ENCODE measurements at places on chromosomes 2 and 18. TPM values are rescaled to one million over a fixed set of nuclear protein-coding genes. Genes with fewer than 3 reads are reported as not detected.

Gene UPP2
- total RNA-seq: not detected

Gene RFX8
- not detected for total RNA-seq

Gene TEKT4
- total RNA-seq: not detected

Gene HAAO
- total RNA-seq: 6.6 TPM

Gene RAX
- 0.18 TPM for total RNA-seq

Gene CSRNP3
- total RNA-seq: 2.1 TPM

DNA sequence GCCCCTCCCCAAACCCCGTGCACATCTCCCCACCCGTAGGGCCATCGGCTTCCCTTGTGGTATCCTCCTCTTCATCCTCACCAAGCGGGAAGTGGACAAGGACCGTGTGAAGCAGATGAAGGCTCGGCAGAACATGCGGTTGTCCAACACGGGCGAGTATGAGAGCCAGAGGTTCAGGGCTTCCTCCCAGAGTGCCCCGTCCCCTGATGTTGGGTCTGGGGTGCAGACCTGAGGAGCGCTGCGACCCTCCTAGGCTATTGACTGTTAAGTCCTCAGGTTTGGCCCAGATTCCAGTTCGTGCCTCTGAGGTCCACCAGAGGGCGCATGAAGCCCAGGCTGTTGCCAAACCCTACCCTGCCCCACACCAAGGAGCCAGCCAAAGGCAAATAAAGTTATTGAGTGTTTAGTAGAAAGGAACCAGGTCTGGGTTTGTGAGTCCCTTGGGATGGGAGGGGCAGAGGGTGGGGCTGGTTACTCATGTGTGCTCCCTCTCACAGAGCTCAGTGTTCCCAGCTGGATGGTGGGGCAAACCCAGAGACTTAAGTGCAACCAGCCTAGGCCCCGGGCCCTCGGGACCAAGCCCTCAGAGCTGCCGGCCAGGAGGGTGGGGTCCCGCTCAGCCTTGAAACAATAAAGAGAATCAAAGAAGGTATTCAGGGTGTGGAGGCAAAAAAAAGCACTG lies 2.4 kb downstream of the PNKD start:
- DNase-seq: peak; percentile 96

DNA sequence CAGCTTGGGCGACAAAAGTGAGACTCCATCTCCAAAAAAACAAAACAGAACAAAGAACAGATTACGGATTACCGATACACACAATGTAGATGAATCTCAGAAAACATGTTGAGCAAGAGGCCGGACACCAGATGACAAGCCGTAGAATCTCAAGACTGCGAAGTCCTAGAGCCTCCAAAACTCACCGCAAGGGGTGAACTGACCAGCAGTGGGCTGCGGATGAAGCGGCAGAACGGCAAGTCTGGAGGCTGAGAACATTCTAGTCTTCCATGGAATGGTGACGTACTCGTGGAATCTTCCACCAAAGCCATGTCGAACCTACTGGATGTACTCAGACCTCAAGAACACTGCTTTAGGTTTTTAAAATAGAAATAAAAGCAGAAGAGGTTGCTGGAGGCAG lies 198.8 kb downstream of the NDUFA10 start:
- no peak for DNase-seq

DNA sequence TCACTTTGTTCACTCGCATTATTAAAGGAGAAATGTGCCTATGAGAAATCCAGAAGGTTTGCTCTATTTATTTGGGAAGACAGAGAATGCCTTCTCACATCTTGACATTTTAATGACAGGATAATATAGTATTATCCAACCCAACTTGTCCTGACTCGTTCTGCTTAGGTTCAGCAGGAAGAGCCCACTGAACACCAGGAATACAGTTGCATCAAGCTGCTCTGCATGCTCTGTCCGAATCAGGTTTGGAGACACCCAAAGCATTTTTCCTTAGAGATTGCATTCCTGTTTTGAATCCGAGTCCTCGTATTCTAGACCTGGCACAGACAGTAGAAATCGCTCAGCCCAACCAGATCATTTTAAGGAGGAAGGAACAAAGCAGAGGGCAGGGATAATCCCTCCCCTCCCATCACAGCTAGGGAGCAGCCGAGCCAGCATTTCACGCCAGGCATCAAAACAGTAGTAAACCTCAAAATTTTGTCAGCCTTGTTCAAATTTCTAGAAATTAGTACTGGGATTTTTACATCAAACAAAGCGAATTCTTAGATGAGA lies 837.4 kb upstream of the ID2 start:
- DNase-seq: no peak

DNA sequence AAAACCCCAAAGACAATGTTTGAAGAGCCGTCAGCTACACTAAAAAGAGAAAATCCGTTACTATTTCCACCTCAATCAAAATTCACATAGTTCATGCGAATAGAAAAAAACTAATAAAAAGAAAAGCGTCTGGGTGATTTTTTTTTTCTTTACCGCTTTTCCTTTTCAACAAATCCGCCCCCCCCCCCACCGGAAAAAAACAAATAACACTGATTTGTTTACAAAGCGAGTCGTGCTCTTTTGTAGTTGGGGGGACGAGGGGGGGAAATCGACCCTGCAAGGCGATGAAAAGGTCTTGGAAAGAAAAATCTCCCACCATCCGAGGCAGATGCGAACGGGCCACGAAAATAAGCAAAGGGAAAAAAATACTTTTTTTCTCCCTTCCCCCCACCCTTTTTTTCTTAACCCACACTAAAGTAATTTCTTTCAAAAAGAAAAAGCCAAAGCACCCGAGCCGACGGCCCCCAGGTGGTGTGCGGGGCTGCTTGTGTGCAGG lies 638 bp downstream of the ZNF521 start:
- no peak for DNase-seq

DNA sequence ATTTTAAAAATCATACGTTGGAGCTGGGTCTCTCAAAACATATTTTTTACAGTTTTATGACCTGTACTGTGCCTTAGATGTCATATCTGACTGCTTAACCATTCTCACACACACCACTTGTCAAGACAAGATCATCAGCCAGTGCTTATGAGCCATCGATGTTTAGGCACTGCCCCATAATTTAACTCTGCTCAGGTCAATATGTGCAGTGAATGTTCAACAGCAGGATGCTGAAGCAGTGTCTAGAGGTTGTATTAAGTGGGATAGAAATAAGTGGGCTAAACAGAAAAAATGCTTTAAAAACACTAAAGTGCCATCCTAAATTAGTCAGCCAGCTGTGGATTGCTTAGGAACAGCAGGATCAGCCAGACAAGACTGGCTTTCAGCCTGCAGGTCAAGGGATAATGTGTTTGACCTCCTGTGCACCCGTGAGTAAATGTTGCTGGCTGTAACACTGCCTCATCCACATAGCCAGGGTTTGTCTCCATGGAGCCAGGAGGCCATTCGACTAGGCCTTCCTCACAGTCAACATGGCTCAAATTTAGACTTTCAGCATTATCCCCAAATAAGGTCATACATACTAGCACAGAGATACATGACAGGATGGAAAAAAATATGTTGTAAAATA lies 139.0 kb upstream of the NXPH2 start:
- DNase-seq: no peak

DNA sequence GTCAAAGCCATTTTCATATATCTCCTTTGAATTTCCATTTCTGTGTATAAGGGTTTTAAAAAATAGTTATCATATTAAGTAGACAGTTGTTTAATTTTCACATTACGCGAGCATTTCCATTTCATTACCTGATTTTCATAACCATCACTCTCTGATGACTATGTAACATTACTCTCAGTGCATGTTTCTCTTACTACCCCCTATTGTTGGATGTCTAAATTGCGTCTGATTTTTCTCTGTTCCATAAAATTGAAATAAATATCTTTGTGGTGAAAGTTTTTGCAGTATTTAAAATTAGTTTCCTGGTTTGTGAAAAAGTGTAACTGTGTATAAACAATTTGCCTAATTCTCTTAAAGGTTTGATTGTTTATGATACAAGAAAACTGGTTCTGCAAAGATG lies 123.8 kb downstream of the MYO1B start:
- DNase-seq: no peak

- DNase-seq: no peak
Measured at GRCh38 chr2:193810533-193810932, 1615.8 kb upstream of the TMEFF2 start.

- no peak for DNase-seq
Measured at GRCh38 chr18:10841203-10841602, 308.2 kb downstream of the PIEZO2 start.

DNA sequence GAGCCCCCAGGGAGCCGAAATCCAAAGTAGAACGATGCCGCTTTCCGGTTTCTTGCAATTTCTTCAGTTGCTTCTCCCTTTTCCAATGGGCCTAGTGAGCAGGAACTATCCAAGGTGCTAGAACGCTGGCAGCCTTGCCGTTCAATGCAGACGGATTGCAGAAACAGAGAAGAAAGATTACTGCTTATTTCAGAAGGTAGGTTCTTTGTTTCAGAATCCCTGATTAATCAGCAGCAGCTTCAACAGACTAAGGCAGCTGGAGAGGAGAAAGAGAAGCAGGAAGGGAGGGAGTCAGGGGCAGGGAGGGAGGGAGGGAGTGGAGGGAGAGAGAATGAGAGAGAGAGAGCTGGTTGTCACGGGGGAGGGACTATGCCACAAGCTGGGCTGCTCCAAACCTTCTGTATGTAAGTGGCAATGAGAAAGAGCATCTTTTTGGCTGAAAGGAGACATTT lies 576 bp downstream of the NYAP2 start:
- no peak for DNase-seq

GRCh38 chr2:236402033-236402790 lies 138.0 kb upstream of the ASB18 start:
- peak; percentile 58 for DNase-seq

DNA sequence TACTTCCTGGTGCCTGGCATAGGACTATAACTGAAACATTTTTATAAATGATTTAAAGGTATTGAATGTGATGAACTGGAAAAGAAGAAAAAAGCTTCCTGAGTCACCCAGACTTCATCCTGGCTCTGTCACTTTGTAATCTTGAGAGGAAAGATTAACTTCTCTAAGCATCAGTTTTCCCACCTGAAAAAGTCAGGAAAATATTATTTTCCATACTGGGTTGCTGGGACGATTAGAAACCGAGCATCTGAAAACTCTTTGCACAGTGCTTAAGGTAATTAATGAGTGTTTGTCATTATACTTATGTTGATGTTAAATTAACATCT lies 71.8 kb downstream of the FMNL2 start:
- DNase-seq: no peak

- DNase-seq: no peak
Measured at GRCh38 chr2:147482111-147482895, 362.5 kb upstream of the ACVR2A start.

- no peak for DNase-seq
Measured at GRCh38 chr2:110659248-110659647, 18.6 kb downstream of the BUB1 start.

DNA sequence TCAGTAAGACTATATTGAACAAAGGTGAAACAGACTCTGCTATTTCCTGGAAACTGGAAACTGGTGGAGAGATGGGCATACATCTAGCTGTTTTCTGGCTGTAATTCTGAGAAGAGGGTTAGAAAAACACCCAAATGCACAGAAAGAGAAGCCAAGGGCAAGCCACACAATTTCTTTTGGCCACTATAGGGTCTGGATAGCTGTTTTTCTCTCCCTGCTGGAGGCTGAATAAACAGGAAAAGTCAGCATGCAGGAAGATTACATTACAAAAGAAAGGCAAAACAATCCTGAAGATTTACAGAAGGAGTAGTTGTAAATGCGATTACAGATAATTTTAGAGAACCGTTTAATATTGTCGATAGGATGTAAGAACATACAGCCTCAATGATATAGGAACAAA lies 186.2 kb upstream of the REG3G start:
- no peak for DNase-seq

DNA sequence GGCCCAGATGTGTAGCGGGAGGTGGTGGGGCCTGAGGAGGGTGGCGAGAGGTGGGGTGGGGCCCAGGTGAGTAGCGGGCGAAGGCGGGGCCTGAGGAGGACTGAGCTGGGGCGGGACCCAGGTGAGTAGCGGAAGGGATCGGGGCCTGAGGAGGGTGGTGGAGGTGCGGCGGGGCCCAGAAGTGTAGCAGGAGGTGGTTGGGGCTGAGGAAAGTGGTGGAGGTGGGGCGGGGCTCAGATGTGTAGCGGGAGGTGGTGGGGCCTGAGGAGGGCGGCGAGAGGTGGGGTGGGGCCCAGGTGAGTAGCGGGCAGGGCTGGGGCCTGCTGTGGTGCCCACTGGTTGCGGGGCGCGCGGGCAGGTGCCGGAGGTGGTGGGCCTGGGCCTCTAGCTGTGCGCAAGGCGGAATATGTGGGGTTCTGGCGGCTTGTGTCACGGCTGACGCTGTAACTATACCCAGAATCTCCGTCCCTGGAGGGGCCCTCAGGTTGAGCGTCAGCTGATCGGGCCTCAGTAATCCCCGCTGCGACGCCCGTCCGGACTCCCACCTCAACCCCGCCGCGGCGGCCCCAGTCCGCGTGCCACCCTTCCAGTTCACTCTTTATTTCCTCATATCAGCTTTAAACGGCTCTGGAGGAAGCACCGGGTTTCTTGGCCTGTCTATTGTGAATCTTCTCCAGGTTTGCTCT lies 866 bp upstream of the SF3B6 start:
- DNase-seq: peak; percentile 79

DNA sequence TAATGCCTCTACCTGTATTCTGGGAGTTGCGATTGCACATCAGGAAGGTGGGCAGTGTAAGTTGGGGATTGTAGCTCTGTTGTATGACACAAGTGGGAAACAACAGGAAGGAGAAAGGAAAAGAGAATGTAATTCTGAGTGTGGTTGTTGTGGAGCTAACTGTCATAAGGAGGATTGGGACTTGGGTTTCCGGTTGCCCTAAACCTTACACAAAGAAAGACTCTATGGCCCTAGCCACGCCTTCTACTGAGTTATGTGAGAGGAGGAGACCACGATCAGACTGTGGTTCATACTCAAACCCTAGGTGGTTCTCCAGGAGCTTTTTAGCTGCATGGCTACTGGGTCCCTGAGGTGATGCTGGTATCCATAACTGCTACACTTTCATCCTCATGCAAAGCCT lies 86.5 kb downstream of the TANC1 start:
- DNase-seq: no peak

GRCh38 chr2:220491670-220492069 lies 864.2 kb downstream of the SLC4A3 start:
- no peak for DNase-seq

GRCh38 chr2:223979730-223980396 lies 22.6 kb downstream of the MRPL44 start:
- no peak for DNase-seq

DNA sequence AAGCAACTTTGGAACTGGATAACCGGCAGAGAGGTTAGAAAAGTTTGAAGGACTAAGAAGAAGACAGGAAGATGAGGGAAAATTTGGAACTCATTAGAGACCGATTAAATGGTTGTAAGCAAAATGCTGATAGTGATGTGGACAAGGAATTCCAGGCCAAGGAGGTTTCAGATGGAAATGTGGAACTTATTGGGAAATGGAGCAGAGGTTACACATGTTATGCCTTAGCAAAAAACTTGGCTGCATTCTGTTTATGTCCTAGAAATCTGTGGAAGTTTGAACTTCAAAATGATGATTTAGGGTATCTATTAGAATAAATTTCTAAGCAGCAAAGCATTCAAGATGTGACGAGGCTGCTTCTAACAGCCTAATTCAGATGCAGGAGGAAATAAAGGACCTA lies 675.1 kb upstream of the SYT4 start:
- DNase-seq: no peak

- no peak for DNase-seq
Measured at GRCh38 chr2:50953021-50953420, 78.9 kb downstream of the NRXN1 start.

- no peak for DNase-seq
Measured at GRCh38 chr2:165787334-165787733, 6.7 kb downstream of the GALNT3 start.

Measured in suprapubic skin (tissue), 4 donors.